Uterine smooth muscle cell (primary cell): ENCODE measurements at places on chromosomes 4 and X. TPM values are rescaled to one million over a fixed set of nuclear protein-coding genes. Genes with fewer than 3 reads are reported as not detected.

TREX2 gene
- 1.9 and 2.4 TPM in 2 replicates for total RNA-seq

ZNF711 gene
- total RNA-seq, result 0.66 and 0.87 TPM in 2 replicates

USP17L28 gene
- total RNA-seq, result not detected in 2 replicates

CFAP99 gene
- not detected in 2 replicates for total RNA-seq

KLF8 gene
- total RNA-seq, result 2.5 and 3.1 TPM in 2 replicates

MAGEA1 gene
- total RNA-seq, result not detected in 2 replicates

TCEAL2 gene
- 0.55 TPM in 1 of 2 replicates, not detected in the other for total RNA-seq

OTC gene
- total RNA-seq, result not detected in 2 replicates

FATE1 gene
- not detected in 2 replicates for total RNA-seq

ARHGAP6 gene
- 2.7 and 5.2 TPM in 2 replicates for total RNA-seq

IL15 gene
- 5.0 and 7.4 TPM in 2 replicates for total RNA-seq

GIMD1 gene
- not detected in 2 replicates for total RNA-seq

TBX22 gene
- total RNA-seq, result not detected in 2 replicates

BEND2 gene
- total RNA-seq, result not detected in 2 replicates

POF1B gene
- not detected in 2 replicates for total RNA-seq

NXF2B gene
- total RNA-seq, result not detected in 2 replicates

ZCCHC4 gene
- total RNA-seq, result 20.0 and 22.1 TPM in 2 replicates

LDB2 gene
- total RNA-seq, result 30.6 and 38.7 TPM in 2 replicates

SLC38A5 gene
- total RNA-seq, result 39.9 and 60.2 TPM in 2 replicates

SPANXN3 gene
- not detected in 2 replicates for total RNA-seq

NHS gene
- total RNA-seq, result 2.3 and 4.6 TPM in 2 replicates

MAP3K15 gene
- 0.11 and 0.12 TPM in 2 replicates for total RNA-seq
